ENCODE measurements at places on chromosomes 7 and 10. TPM values are rescaled to one million over a fixed set of nuclear protein-coding genes. Genes with fewer than 3 reads are reported as not detected.

Gene LGI1
- not detected for total RNA-seq

Gene EPO
- total RNA-seq, result not detected

- no peak for DNase-seq
- H3K4me1 ChIP-seq, result peaks cover 8% of the 10 kb centered on the region
- H3K36me3 ChIP-seq, result no peaks in the 10 kb centered on the region
- no peak overlapping the region for H3K4me3 ChIP-seq
- peaks cover 36% of the 10 kb centered on the region for H3K27me3 ChIP-seq
Measured at GRCh38 chr10:30056767-30057355, 2.5 kb downstream of the JCAD start.

DNA sequence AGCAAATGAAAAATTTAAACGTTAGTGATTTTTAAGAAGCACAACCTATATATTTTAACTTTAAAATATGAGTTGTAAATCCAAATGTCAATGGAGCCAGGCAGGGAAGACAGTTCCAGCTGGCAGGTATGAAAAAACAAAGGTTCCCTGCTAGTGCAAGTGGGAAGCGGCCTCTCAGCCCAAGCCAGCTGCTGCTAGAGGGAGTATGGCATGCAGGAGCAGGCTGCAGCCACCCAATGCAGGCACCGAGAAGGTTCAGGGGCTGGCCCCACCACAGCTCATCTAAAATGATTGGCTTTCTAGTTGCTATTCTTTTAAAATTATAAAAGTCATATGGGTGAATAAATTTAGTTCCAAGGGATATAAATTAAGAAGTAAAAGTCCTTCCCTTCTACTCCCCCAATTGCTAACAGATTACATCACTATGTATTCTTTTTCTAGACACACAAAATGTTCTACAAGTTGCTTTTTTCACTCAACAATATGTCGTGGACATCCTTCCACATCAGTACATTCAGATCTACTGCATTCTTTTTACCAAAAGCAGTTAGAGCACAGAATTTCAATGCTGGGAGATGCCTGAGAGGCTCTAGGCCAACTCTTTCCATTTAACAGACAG, 69.3 kb downstream of the SGMS1 start:
- no peaks in the 10 kb centered on the region for H3K36me3 ChIP-seq
- H3K27me3 ChIP-seq, result no peaks in the 10 kb centered on the region
- peaks cover 22% of the 10 kb centered on the region for H3K4me1 ChIP-seq
- no peak overlapping the region for H3K27ac ChIP-seq

DNA sequence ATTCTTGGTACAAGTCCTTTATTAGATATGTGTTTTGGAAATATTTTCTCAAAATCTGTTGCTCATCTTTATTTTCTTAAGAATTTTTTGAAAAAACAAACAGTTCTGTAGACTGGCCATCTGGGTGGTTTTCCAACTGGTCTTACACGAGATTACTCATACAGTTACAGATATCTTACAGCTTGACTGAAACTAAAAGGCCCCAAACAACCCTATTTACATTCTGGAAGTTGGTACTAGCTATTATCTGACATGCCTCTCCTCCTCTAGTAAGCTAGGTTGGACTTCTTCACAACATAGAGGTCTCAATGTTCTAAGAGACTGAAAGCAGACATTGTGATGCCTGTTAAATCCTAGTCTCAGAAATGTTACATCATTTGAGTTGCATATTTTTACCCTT, 52.0 kb downstream of the ZNF22 start:
- H3K27ac ChIP-seq, result no peak overlapping the region
- no peak overlapping the region for H3K4me3 ChIP-seq
- H3K27me3 ChIP-seq, result peaks cover under 1% of the 10 kb centered on the region
- no peaks in the 10 kb centered on the region for H3K4me1 ChIP-seq

Gene EMX2
- total RNA-seq, result not detected

GRCh38 chr10:93248583-93249227, 175.0 kb downstream of the CYP26A1 start:
- H3K4me3 ChIP-seq, result no peak overlapping the region
- no peak overlapping the region for H3K27ac ChIP-seq
- H3K27me3 ChIP-seq, result no peaks in the 10 kb centered on the region
- no peak for DNase-seq
- no peaks in the 10 kb centered on the region for H3K4me1 ChIP-seq
- H3K36me3 ChIP-seq, result no peaks in the 10 kb centered on the region

DNA sequence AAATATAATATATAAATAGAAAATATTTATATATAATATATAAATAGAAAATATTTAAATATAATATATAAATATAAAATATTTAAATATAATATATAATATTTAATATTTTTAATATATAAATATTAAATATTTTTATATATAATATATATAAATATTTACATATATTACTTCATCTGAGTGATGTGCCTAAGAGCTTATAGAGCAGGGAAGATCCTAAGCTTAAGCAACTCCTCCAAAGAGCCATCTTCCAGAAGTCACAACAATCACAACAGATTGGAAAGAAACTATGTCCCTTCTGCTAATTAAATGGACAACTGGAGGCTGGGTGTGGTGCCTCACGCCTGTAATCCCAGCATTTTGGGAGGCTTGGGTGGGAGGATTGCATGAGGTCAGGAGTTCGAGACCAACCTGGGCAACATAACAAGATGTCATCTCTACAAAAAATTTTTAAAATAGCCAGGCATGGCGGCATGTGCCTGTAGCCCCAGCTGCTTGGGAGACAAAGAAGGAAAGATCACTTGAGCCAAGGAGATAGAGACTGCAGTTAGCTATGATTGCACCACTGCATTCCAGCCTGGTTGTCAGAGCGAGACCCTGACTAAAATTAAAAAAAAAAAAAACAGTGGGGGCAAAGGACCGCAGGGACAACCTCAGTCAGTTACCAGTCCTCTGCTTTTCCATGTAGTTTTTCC, 198.7 kb downstream of the SKIDA1 start:
- no peak for DNase-seq
- no peak overlapping the region for H3K27ac ChIP-seq
- H3K4me1 ChIP-seq, result no peaks in the 10 kb centered on the region
- H3K36me3 ChIP-seq, result no peaks in the 10 kb centered on the region
- H3K4me3 ChIP-seq, result no peak overlapping the region

DNA sequence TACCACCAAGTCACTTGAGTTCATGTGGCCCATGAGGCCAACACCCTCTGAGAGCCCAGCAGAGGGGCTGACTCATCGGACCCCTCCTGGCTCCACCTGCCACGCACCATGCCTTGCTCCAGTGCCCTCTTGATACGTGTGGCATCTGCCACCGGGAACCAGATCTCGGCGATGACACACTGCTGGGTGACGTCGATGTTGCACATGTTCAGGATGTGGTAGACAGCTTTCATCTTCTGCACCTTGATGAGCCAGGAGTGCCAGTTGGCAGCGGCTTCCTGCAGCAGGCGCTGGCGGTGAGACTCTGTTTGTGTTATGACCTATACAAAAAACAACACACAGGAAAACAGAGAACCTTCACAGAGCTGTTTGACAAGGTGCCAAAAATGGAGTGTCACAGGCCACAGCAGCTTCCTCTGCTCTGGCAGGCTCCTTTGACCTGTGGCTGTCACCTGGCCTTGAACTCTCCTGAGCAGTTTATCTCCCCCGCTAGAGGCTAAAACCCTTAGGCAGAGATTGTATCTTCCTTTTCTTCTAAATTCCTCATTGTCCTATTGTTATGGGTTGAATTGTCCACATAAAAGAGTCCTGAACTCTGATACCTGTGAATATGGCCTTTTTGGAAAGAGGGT, 45.2 kb upstream of the TMEM213 start:
- peak; percentile 97 for DNase-seq
- peak overlapping the region; percentile 91 for H3K27ac ChIP-seq
- peaks cover 73% of the 10 kb centered on the region for H3K4me1 ChIP-seq
- no peaks in the 10 kb centered on the region for H3K36me3 ChIP-seq

GRCh38 chr7:22759721-22760120, 32.7 kb downstream of the IL6 start:
- no peak for DNase-seq
- H3K4me3 ChIP-seq, result no peak overlapping the region
- peaks cover 5% of the 10 kb centered on the region for H3K36me3 ChIP-seq
- peaks cover 37% of the 10 kb centered on the region for H3K27me3 ChIP-seq
- no peak overlapping the region for H3K27ac ChIP-seq
- no peaks in the 10 kb centered on the region for H3K4me1 ChIP-seq

DNA sequence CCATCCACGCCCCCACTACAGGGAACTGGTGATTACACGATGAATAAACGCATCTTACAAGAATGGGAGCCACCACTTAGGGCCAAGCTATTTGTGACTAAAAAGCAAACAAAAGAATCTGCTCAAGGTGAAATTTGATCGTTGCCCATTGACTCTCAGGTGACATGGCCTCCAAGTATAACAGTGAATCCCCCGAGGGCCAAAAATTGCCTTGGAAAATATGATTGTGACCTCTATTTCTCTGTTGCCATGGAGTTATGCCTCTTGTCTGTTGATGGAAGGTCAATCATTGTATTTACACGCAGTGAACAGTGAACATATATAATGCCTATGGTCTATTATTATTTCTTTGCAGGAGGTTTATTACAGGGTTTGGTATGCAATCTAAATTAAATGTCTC, 282.3 kb downstream of the KLF6 start:
- H3K27ac ChIP-seq, result no peak overlapping the region
- no peaks in the 10 kb centered on the region for H3K27me3 ChIP-seq
- H3K4me1 ChIP-seq, result peaks cover 1% of the 10 kb centered on the region
- no peak for DNase-seq
- no peak overlapping the region for H3K4me3 ChIP-seq
- H3K36me3 ChIP-seq, result no peaks in the 10 kb centered on the region

- H3K4me1 ChIP-seq, result peaks cover 2% of the 10 kb centered on the region
- peak overlapping the region; percentile 20 for H3K4me3 ChIP-seq
- peak overlapping the region; percentile 87 for H3K27ac ChIP-seq
- no peak for DNase-seq
- no peaks in the 10 kb centered on the region for H3K36me3 ChIP-seq
- H3K27me3 ChIP-seq, result no peaks in the 10 kb centered on the region
Measured at GRCh38 chr10:26869528-26869927, 8.8 kb upstream of the ABI1 start.

DNA sequence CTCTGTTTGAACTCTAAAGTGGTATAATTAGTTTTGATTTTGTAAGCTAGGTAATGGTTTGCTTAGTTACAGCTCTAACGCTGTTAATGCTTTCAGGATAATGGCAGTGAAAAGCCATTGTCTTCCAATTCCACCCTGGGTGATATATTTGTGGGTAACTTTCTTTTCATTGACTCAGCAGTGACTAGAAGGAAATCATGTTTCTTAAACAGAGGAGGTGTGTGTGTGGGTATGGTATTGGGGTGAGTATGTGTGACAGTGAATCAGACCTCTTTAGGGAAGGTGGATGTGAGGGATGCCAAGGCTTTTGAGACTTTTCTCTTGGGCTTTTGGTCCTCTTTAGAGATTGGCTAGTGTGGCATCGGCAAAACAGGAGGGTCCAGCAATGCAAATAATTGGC, 13.6 kb downstream of the ENTPD7 start:
- H3K27ac ChIP-seq, result no peak overlapping the region
- DNase-seq, result no peak
- H3K4me3 ChIP-seq, result no peak overlapping the region

Gene FXYD4
- not detected for total RNA-seq

- H3K4me3 ChIP-seq, result no peak overlapping the region
- H3K27me3 ChIP-seq, result no peaks in the 10 kb centered on the region
- peaks cover 21% of the 10 kb centered on the region for H3K4me1 ChIP-seq
Measured at GRCh38 chr10:79072994-79073645, 4.4 kb downstream of the ZMIZ1 start.

Gene PNLIPRP2
- total RNA-seq, result not detected

Gene SMO
- 0.13 TPM for total RNA-seq

Gene EVX1
- total RNA-seq, result not detected

GRCh38 chr10:8873310-8873709, 818.8 kb downstream of the GATA3 start:
- no peak overlapping the region for H3K27ac ChIP-seq
- H3K27me3 ChIP-seq, result no peaks in the 10 kb centered on the region
- DNase-seq, result no peak
- H3K4me3 ChIP-seq, result no peak overlapping the region
- no peaks in the 10 kb centered on the region for H3K4me1 ChIP-seq
- H3K36me3 ChIP-seq, result no peaks in the 10 kb centered on the region

DNA sequence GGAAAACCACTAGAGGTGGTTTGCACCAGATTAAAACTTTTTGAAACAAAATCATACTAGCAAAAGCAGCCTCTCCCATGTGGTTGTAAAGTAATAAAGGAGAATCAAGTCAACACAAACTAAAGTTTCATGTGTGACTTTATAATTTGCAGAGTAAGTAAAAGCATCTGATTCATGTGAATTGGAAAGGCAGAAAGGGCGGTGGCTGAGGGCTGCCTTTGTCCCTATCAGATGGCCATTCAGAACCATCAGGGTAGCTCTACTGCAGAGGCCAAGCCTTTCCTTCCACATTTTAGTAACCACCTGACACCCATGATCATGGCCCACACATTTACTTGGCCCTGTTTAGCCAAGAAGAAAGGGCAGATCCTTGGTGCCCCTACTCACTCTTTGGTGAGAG, 15.7 kb downstream of the WNT16 start:
- H3K36me3 ChIP-seq, result peaks cover 14% of the 10 kb centered on the region
- H3K4me3 ChIP-seq, result no peak overlapping the region
- H3K4me1 ChIP-seq, result no peaks in the 10 kb centered on the region

Gene FAM241B
- 15.2 TPM for total RNA-seq

DNA sequence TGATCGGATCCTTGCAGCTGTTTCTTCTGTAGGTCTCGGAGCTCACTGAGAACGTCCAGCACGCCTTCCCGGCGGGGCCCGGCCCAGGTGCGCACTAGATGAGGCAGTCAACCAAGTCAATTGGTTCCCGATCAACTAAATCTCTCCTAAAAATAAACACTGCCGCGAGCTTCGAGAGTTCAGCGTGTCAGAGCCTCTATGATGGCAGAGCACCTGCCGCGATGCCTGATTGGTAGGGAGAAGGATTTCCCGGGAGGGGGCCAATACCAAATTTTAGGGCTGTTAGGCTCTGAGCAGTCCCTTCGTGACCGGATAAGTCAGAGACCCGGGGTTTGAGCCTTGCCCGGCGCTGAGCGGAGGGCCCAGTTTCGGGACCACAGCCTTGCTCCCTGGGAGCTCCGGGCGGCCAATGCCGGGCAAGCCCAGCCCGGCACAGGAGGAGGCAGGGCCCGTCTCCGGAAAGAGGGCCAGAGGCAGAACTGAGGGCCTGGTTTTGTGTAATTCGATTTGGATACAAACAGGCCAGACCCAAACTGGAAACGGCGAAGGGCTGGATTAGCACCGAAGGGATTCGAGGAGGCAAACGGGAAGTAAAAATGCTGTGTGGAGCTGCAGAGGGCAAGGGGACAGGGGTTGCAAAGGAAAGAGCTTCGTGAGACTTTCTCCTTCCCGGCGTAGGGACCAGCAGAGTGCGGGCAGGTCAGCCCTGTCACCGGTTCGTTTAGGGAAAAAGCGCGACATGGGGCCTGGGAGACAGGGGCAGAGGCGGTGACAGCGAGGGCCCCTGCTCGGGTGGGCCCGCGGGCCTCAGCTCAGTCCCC, 569 bp downstream of the SLC26A5 start:
- H3K4me3 ChIP-seq, result peak overlapping the region; percentile 77
- peaks cover 17% of the 10 kb centered on the region for H3K4me1 ChIP-seq
- H3K36me3 ChIP-seq, result peaks cover 3% of the 10 kb centered on the region
- no peak overlapping the region for H3K27ac ChIP-seq
- DNase-seq, result no peak
- peaks cover 40% of the 10 kb centered on the region for H3K27me3 ChIP-seq

Gene NRAP
- total RNA-seq, result not detected

Gene CAV1
- total RNA-seq, result not detected

Gene TASOR2
- 70.4 TPM for total RNA-seq

All from naive thymus-derived CD8-positive, alpha-beta T cell (primary cell).